Activated CD4-positive, CD25-positive, alpha-beta regulatory T cell treated with anti-CD3 and anti-CD28 coated beads, Interleukin-2, amount 50 U/mL, for 72 hours (primary cell): ENCODE measurements at places on chromosomes 5 and 9.

DNA sequence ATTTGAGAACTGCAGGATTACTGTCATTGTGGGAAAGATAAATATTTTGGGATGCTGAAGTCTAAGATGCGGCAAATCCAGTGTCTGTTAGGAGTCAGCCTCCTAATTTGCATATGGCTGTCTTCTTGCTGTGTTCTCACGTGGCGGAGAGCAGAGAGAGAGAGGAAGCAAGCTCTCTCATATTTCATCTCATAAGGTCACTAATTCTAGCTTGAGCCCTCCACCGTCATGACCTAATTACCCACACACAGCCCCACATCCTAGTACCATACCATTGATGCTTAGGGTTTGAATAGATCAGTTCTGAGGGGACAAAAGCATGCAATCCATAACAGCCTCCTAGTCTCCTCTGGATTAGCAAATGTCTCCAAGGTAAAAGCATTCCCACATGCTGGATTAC, 124.5 kb downstream of the CDH12 start:
- DNase-seq: no peak

- DNase-seq: no peak
Measured at GRCh38 chr9:73437758-73438157, 286.1 kb downstream of the ANXA1 start.

- no peak for DNase-seq
Measured at GRCh38 chr5:151303666-151304065, at the start of gene SLC36A3. Gene SLC36A3, minus strand, starts transcription at chr5:151303766. Its CDS starts 412 bp downstream, at chr5:151303354.

DNA sequence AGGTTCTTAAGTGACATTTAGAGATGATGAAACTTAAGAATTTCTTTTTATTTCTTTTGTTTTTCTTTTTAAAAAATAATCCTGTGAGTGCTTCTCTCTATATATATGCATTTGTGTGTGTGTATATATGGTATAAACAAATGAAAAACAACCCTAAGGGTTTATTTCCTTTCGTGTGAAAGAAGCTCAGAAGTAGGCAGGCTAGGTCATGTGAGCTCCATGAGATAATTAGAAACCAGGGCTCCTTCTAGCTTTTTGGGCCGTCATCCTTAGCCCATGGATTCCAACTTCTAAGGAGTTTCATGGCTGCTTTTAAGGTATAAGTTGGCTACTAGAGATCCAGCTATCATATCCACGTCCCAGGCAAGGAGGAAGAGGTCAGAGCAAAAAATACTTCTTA, 11.2 kb downstream of the C9orf43 start:
- no peak for DNase-seq

DNA sequence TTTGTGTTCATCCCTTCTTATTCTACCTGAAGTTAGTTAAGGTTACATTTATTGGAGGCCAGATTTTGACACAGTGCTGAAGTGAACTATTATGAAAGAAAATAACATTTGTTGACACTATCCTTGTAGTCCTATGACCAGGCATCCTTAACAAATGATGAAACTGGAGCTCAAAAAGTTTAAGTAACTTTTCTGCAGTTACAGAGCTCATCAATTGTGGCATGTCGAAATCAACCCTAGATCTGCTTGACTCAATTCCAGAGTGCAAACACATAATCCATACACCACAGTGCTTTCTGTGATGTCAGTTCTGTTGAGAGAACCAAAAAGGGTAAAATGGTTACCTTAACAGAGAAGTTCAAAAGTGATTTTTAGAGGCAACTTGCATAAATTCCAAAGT, 28.6 kb downstream of the KCNN2 start:
- no peak for DNase-seq
